ENCODE measurements at places on chromosomes 12 and 14.

DNA sequence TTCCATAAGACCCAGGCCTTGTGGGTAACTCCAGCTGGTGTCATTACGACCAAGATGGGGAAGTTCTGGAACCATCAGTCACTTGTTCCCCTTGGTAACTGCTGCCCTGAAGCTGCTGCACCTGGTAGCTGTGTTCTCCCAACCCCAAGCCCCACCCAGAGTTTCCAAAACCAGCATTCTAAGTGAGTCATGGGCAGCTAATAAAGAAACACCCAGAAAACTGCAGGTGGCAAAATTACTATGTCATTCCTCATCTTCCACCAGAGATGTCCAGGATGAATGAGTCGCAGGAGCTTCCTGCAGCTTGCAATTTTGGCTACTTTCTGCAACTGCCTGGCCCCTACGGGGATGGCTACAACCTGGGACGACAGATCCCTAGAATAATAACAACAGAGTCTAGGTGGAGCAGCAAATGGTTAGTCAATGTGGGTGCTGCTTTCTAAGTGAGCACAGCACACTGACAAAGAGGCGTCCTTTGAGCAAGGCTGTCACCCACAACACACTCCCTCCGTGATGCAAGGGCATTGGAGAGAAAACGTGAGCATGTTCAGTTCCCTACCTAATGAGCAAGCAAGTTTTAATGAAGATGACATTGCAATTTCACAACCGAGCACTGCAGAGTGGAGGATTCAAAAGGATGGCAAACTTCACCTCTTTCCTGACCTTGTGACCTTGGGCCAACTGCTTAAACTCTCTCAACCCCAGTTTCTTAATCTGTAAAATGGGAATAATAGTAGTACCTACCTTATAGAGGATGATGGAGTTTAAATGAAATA lies 301.4 kb upstream of the NOS1 start:
- DNase-seq, result no peak

- DNase-seq, result no peak
Observed at GRCh38 chr12:49358483-49359141, 8.7 kb upstream of the SPATS2 start.

GRCh38 chr12:116771651-116772050 lies 33.5 kb downstream of the RNFT2 start:
- no peak for DNase-seq

DNA sequence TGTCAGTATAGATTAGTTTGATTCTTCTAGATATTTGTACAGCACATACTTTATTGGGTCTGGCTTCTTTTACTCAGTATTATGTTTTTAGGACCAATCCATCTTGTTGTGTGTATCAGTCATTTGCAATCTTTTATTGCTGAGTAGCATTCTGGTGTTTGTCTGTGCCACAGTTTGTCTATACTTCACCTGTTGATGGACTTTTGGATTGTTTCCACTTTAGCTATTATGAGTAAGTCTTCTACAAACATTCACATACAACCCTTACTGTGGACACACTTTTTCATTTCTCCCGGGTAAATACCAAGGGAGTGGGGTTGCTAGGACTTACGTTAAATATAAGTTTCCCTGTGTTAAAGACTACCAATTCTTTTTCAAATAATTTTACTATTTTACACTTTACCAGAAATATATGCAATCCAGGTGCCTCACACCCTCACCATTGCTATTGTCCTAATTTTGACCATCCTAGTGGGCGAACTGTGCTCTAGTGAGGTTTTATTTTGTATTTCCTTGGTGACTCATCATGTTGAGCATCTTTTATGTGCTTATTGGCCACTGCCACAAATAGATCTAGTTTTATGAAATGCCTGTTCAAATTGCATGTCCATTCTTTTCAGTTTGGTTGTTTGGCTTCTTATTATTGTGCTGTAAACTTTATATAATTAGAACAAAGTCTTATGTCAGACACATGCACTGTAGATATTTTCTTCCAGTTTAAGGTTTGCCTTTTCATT lies 304.7 kb upstream of the TMTC1 start:
- no peak for DNase-seq

DNA sequence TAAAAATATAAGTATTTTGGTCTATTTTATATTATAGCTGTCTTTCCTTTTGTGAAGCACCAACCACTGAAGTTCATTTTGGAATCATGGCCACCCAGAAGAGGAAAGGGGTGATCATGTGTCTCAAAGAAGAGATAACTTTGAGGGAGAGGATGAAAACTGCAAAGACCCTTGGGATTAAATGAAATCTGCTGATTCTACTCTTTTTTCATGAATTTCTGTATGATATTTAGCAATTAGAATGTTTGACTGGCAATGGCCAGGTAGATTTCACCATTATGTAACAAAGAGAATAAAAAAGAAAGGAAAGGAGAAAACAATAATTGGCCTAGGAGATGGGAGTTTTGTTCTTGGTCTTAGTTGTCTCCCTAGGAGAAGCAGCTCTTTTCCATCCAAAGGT lies 350.8 kb downstream of the EMP1 start:
- DNase-seq, result no peak
